Spleen (tissue), 13 donors: ENCODE measurements at places on chromosomes 5 and 9. TPM values are rescaled to one million over a fixed set of nuclear protein-coding genes. Genes with fewer than 3 reads are reported as not detected.

The ZNG1C gene
- 31.2 TPM for total RNA-seq

The PAEP gene
- total RNA-seq: not detected

The GARNL3 gene
- 11.1 TPM for total RNA-seq

The SPATA31E1 gene
- total RNA-seq: not detected

The CPLANE1 gene
- total RNA-seq: 25.5 TPM

The PLCXD3 gene
- total RNA-seq: 0.46 TPM

The PCDH1 gene
- 2.6 TPM for total RNA-seq

The PCDHGA11 gene
- total RNA-seq: 2.5 TPM

The ARSK gene
- 5.0 TPM for total RNA-seq

The CAAP1 gene
- total RNA-seq: 11.9 TPM

- DNase-seq: no peak
Observed at GRCh38 chr5:107553117-107553555, 117.6 kb downstream of the EFNA5 start.

DNA sequence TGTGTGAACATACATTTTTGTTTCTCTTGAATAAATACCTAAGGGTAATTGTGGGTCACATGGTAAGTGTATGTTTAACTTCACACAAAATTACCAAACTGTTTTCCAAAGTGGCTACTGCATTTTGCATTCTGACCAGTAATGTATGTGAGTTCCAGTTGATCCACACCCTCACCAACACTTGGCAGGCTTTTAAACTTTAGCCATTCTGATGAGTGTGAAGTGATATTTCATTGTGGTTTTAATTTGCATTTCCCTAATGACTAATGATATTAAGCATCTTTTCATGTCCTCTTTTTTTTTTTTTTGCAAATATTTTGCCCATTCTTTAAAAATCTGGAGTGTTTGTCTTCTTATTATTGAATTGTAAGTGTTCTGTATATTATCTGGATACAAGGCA, 53.5 kb upstream of the MAST4 start:
- no peak for DNase-seq

- DNase-seq: no peak
Observed at GRCh38 chr5:159210210-159210661, 883 bp upstream of the RNF145 start.

DNA sequence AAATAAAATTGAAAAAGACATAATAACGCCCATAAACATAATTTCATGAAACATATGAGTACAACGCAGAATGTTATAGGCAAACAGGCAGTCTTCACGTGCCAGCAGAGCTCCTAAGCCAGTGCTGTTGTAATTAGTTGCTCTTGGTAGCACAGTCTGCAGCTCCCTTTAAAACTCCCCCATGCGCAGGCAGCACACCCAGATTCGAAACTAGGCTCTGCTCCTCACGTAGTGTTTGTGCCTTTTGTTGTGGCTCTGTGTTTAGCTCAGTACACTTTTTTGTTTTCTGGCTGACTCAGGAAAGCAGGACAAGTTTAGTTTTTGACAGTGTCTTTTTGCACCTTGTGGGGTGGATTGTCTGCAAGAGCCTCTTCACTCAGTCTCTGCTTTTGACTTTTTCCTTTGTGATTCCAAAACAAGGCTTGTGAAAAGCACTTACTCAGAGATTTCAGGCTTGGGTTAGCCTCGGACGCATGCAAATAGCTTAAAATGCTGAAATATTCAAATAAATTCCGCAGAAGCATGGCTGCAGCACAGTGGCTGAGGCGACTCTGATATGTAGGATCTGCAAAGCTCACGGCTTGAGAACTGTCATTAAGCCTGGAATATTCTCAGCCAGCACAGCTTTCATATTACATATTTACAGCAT, 113.6 kb downstream of the IRX1 start:
- DNase-seq: no peak

- no peak for DNase-seq
Observed at GRCh38 chr9:75892216-75892911, 1.9 kb downstream of the PCSK5 start.

GRCh38 chr5:159854916-159855315, 61.4 kb upstream of the ADRA1B start:
- DNase-seq: no peak

GRCh38 chr5:14443671-14444093, 137.9 kb upstream of the OTULINL start:
- DNase-seq: no peak

DNA sequence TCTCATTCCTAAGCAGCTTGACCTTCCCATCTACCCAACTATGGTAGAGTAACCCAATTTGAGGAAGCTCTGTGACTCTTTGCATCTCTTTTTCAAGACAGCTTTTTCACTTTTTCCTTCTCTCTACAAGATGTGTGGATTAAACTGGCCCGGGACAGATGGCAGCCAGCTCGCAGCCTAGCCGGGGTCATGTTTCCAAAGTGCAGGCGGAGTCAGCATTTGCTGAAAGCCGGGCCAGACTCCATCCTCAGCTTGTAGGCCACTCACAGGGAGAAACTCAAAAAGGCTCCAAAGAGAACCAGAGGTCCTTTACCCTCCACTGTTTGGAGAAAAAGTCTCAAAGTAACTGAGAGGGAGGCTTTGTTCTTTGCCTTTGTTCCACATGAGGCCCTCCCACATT, 286.8 kb upstream of the PANK3 start:
- DNase-seq: no peak

DNA sequence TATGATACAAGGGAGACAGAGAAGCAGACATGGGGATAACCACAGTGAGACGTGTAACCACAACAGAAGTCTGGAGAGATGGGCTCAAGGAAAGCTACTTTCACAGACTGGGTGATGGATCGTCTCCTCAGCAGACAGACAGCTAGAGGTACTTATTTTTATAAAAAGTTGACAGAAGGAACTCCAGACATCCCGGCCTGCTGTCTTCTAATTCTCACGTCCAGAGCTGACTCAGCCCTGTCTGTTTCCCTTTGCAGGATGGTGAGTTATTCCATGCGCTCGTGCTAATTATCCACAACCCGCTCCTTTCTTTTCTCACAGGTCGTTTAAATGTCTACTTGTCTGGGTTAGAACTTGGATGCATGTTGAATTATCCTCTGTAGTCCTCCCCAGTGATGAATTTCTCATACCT, 304.5 kb downstream of the CWC27 start:
- no peak for DNase-seq

- no peak for DNase-seq
Observed at GRCh38 chr9:744046-744712, 97.3 kb upstream of the DMRT1 start.

DNA sequence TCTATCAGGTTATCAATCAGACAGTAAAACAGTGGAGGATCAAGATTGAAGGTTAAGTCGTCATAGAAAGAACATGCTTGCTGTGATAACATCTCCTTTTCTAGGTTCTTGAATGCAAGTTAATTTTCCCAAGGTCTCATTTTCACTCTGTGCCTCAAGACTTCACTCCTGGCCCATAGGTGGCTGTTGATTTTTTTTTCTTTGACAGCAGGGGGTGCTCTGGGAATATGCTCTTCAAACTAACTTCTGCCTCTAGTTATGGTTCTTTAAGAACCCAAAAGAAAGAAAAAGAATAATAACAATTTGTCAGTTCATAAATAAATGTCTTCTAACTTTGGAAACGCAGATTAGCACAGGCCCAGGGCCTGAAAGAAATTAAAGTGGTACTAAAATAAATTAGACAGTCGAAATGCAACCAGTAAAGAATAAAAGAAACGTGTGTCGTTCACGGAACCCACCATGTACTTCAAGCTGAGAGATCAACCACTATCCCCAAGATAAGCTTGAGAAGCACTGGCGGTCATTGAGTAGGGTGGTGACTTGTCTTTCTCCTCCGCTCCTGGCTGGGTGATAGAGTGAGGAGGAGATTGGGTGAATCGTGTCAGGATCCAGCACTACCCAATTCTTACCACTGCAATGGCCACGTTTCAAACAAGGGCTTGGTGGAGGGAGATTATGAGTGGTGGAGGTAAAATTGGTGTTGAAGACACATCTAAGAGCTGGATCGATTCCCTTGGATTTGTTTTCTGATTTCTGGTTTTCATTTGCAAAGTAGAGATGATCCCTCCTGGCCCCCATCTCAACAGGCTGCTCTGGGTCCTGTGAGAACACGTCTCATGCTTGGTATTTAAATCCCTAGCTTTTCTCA, 93.4 kb upstream of the IRX4 start:
- DNase-seq: no peak

GRCh38 chr5:59025734-59026133, 442.9 kb downstream of the RAB3C start:
- DNase-seq: no peak

- DNase-seq: no peak
Observed at GRCh38 chr5:89458332-89458656, 575.3 kb upstream of the MEF2C start.

- no peak for DNase-seq
Observed at GRCh38 chr9:70988551-70988950, 132.9 kb downstream of the TRPM3 start.

- no peak for DNase-seq
Observed at GRCh38 chr5:148005788-148006520, 57.8 kb upstream of the SPINK5 start.

- DNase-seq: no peak
Observed at GRCh38 chr9:122228568-122229484, at the start of gene LHX6. TSS of gene LHX6 (minus strand) at chr9:122228957. CDS start at chr9:122228740, 217 bp downstream.

GRCh38 chr5:7759257-7759871, 91.6 kb downstream of the CFAP90 start:
- no peak for DNase-seq

- DNase-seq: no peak
Observed at GRCh38 chr9:129816501-129817435, 7.2 kb downstream of the TOR1A start.

GRCh38 chr9:125513668-125514413, 193.2 kb downstream of the MAPKAP1 start:
- no peak for DNase-seq

GRCh38 chr5:158384535-158385481, 525.9 kb upstream of the CLINT1 start:
- DNase-seq: no peak

DNA sequence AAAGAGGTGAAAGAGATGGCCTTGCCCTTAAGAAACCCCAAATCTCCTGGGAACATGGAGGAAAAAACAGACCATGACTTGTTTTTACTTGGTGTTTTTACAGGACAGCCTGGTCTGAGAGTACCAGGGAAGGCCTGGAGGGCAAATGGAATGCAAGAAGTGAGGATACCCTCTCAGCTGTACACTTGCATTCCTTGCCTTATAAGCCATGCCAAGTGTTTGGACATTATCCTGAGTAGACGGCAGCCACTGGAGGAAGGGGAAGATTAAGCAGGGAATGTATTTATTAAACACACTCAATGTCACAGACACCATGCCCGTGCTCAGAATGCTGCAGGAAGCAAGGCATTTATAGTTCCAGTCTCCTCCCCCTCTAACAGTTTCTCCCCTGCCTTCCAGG, 581.4 kb downstream of the CDK5RAP2 start:
- no peak for DNase-seq

DNA sequence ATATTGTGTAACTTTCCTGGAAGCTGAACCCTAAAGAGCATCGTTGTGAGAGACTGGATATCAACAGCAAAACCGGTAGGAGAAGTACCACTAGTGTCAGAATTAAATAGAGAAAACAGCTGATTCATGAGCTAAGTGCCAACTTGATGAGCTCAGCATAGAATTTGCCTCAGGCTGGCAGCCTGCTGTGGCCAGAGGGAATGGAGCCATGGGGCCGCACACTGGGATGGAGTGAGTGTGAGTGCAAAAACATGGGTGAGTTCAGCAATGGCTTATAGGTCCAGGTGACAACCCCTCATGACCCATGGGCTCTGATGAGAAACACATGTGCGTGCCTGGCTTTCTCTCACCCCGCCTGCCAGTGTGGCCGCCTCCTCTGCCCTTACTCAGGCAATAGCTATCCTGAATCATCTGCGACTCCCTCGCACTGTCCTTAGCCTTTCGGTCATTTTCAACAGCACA, 25.4 kb downstream of the ADAMTS16 start:
- DNase-seq: no peak

GRCh38 chr9:125847735-125848134, 100.6 kb downstream of the PBX3 start:
- DNase-seq: no peak

DNA sequence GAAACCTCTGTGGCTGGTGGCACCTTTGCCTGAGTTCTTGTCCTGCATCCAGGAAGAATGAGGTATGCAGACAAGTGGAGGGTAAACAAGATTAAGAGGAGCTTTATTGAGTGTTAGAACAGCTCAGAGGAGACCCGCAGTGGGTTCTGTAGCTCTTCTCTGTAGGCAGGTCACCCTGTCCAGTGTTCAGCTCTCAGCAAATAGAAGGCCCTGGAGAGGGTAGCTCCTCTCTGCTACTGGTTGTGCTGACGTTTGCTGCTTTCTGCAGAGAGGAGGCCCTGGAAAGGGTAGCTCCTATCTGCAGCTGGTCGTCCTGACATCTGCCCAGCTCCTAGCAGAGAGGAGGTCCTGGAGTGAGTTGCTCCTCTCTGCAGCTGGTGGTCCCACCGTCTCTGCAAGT, 96.8 kb upstream of the CCDC112 start:
- DNase-seq: no peak

- DNase-seq: no peak
Observed at GRCh38 chr9:131735238-131736128, 4.4 kb downstream of the RAPGEF1 start.

- DNase-seq: no peak
Observed at GRCh38 chr9:15606643-15607472, 54.0 kb downstream of the CCDC171 start.

DNA sequence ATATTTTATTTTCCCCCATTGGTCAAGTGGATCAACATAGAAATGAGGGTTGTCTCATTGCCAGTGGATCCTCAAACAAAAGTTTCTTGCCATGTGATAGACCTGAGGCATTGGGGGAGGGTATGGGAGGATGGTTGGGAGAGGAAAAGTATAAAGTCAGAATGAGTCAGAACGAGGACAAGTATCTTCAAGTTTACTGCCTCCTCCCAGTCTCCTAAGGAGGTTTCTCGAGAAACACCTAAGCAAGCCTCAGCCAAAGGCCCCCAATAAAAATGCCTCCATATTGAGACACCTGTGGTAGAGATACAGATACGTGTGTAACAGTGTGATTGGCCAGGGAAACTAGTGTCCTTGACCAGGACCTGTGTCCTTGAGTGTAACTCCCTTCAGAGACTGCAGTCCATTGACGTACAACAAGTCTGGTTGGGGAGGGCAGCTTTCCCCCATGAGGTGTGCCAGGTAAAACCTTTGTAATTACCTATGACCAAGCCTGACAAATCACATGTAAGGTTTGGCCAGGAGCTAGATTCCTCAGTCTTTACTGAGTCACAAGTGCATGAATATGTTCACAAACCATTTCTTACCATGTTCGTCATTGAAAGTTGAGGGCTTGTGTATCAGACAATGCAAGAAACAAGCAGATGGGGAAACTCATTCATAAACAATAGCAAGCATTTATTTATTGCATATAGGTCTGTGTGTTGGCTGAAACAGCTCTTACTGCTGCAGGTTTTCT, 198.6 kb upstream of the SH3GL2 start:
- DNase-seq: no peak

- DNase-seq: no peak
Observed at GRCh38 chr5:14322437-14323187, 179.5 kb downstream of the TRIO start.
